Muscle of back (tissue), 13 donors: ENCODE measurements at places on chromosomes 5 and 9.

DNA sequence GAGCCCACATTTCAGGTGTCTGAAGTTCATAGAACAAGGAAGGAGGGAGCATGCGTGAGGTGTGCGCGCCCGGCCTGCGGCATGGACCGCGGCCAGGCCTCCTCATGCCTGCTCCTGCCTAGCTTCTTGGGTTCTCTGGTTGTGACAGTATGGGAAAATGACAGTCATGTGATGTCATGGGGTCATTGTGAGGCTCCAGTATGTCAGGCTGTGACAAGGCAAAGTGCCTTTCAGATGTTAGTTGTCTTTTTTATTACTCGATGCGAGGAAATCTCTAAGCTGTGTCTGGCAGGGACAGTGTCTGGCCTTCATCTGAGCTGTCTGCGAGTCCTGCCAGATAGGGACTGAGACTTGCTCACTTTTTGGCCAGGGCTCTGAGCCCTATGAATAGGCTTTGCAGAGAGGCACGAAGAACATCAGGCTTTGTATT lies 13.3 kb downstream of the UCK1 start:
- DNase-seq: no peak

- no peak for DNase-seq
Measured at GRCh38 chr9:92425474-92425873, 1.2 kb upstream of the OMD start.

DNA sequence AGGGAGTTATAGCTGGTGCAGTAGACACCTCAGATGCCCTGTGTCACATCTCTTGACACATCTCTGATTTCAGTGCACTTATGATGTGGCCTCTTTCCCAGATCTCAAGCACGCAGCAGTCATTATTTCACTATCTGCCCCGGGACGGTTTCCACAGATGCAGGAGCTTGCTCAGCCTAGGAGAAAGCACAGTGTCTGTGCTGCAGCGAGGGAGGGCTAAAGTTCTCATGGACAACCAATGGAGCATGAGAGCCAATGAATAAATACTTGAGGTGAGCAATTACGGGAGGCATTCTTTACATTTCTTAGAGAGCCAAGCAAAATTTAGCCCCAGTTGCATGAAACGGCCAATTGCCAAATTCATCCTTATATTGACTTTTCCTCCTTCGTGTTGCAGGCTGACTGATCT lies 7.4 kb upstream of the MOB3B start:
- DNase-seq: no peak

DNA sequence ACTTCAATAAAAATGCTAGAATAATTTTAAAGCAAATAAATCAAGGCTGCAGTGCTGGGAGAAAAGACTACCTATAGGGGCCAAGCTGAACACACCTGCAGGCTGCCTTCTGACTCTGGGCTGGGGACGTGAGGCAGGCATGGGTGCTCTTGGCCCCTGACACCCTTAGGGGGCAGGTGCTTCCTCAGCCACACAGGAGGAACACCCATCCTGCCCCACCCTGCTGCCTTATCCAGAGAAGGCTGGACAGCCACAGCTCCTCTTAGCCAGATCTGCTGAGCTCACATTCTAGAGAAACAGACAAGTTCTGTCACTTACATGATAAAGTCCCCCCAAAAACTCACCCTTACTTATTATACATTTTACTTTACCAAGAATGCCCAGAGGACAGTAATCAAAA lies 6.6 kb upstream of the LMX1B start:
- no peak for DNase-seq

DNA sequence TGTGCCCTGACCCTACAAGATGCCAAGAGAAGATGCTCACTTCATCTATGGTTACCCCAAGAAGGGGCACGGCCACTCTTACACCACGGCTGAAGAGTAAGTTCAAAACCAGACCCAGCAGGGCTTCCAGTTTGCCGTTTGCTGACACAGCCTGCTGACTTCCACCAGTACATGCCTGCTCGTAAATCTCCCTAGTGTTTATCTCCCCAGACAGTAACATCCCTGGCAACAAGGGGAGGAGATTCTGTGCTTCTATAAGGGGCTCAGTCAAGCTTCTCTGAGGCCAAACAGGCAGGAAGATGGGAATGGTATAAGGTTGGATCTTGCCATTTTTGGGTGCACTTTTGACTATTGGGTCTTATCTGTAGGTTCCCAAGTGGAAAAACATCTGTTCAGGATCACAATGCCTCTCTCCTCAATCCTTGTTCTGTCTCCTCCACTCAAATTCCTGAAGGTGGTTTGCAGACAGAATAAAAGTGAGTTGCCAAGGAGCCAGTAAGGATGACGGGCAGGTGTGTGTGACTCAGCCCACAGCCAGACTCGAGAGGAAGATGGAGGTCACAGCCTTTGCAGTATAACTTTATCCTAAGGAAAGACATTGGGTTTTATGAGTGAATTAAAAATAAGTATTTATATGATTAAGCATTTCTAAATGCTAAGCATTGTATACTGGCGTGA lies 1.9 kb downstream of the MLANA start:
- no peak for DNase-seq

- DNase-seq: no peak
Measured at GRCh38 chr9:131276094-131276888, at the start of gene FAM78A. TSS of gene FAM78A (minus strand) at chr9:131276510. CDS start at chr9:131276179, 331 bp downstream.

GRCh38 chr9:21810388-21810787 lies 8.0 kb downstream of the MTAP start:
- no peak for DNase-seq
